K562 (cell line): ENCODE measurements at places on chromosomes 2 and 18.

DNA sequence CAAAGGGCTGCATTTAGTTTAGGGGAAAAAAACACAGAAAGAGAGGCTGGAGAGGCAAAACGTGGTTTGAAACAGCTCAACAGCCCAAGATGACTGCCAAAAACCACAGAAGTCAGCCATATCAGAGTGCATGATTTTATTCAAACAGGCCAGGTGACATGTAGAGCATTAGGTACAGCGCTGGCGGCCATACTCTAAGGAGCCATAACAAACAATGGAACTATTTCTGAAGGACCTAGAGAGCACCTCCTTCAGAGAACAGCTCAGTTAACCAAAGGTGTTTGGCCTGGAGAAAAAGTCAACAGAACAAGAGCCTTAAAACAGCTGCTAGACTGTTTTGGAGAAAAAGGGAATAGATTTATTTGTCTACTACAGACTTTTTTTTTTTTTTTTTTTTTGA, 2.6 kb downstream of the THADA start:
- no peak for DNase-seq

DNA sequence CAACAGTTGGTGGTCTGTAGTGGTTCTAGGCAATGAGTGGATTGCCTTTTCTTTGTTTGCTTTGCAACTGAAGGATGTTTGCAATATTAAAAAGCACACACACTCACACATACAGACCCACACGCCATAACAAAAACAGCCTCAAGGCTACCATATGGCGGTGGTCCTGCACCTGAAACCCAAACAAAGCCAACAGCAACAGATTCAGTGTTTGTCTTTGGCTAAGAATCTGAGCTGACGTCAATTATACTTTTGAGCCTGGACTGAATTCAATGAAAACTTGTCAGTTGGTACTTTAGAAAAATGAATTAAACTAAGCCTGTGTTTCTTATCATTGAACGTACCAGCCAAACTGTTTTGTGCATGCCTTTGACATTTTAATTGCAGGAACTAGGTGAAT, 65.0 kb upstream of the NYAP2 start:
- DNase-seq = no peak

DNA sequence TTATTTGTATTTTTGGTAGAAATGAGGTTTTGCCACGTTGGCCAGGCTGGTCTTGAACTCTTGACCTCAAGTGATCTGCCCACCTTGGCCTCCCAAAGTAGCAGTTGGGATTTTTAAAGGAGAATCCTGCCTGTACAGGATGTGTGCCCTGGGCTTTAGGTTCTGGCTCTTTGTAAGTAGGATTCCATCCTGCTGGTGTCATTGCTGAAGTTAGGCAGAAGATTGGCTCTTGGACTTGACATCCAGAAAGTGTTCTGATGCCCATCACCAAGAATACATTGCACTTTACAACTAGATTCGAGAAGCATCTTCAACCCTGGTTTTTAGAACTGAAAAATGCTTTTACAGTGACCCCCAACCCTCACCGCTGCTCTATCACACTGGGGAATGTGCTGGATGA, 4.4 kb upstream of the TWIST2 start:
- no peak for DNase-seq

- no peak for DNase-seq
These were observed 24.3 kb downstream of the RNU4ATAC start for GRCh38 chr2:121555008-121555407.

DNA sequence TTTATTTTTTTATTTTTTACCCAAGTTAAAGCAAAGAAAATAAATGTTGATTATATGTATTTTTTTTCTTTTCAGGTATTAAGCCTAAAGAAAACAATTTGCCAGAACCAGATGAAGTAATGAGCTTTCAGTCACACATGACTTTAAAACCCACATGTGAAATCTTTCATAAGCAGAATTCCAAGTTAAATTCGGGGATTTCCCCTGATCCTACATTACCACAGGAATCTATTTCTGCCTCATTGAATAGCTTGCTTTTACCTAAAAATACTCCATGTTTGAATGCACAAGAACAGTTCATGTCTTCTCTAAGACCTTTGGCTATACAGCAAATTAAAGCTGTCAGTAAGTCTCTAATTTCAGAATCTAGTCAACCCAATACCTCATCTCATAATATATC, 26.6 kb downstream of the GEN1 start:
- no peak for DNase-seq

- DNase-seq = no peak
These were observed 105.1 kb downstream of the RDH14 start for GRCh38 chr2:18455236-18455862.
